Activated CD4-positive, alpha-beta T cell treated with anti-CD3 and anti-CD28 coated beads for 1 hour (primary cell): ENCODE measurements at places on chromosomes 6 and 20.

GRCh38 chr6:99187429-99187828, 162.0 kb downstream of the FAXC start:
- no peak for DNase-seq

DNA sequence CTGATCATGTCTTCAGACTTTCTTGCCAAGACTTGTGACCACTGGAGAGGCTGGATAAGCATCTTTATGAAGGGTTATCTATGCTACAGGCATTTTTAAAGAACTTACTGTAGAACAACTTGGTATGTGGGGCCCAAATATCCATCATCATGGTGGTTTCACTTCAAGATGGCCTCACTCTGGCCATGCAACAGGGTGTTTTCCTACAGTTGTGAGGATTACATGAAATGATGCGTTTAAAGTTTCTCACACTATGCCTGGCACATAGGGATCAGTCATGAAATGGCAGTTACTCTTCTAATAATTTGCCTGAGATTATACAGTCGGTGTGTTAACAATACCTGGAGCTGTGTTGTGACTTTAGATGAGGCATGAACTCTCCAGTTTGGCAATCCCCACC, 13.0 kb downstream of the SLC2A10 start:
- no peak for DNase-seq

GRCh38 chr6:19865178-19865577, 28.0 kb downstream of the ID4 start:
- DNase-seq: no peak

DNA sequence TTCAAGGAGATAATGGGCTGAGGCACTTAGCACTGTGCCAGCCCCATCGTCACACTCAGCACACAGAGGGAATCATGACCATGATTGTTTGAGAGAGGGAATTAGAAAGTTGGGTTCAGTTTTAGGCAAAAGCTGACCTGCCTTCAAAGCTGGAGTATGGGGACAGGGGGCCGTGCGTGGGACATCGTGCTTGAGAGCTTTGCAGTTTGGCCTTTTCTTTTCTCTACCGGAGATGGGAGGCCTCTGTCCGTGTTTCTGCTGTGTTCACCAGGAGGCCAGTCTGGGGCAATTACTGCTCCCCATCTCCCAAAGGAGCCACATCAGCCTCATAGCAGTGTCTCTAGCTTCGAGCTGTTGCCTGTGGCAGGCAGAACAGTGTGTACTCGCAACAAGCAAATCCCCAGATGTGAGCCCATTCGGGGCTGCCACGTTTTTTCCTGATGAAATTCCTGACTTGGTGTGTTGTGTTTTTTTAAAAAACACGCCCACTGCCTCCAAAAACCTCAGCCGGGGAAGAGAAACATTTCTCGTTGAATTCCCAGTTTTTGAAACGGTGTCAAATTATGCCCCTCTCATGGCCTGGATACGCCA, 20.2 kb downstream of the EYA2 start:
- DNase-seq: no peak

- DNase-seq: no peak
Measured at GRCh38 chr6:16635810-16636602, 125.3 kb downstream of the ATXN1 start.

GRCh38 chr6:26020329-26021000, 57.9 kb downstream of the TRIM38 start:
- DNase-seq: peak; percentile 70

- DNase-seq: peak; percentile 52
Measured at GRCh38 chr20:63969838-63970713, at the start of gene ZNF512B. Gene ZNF512B (minus strand): TSS chr20:63969930. CDS start chr20:63967950, 1,980 bp downstream.

- DNase-seq: no peak
Measured at GRCh38 chr6:22471132-22471690, 98.2 kb upstream of the HDGFL1 start.

GRCh38 chr6:16677458-16677857, 83.8 kb downstream of the ATXN1 start:
- no peak for DNase-seq

DNA sequence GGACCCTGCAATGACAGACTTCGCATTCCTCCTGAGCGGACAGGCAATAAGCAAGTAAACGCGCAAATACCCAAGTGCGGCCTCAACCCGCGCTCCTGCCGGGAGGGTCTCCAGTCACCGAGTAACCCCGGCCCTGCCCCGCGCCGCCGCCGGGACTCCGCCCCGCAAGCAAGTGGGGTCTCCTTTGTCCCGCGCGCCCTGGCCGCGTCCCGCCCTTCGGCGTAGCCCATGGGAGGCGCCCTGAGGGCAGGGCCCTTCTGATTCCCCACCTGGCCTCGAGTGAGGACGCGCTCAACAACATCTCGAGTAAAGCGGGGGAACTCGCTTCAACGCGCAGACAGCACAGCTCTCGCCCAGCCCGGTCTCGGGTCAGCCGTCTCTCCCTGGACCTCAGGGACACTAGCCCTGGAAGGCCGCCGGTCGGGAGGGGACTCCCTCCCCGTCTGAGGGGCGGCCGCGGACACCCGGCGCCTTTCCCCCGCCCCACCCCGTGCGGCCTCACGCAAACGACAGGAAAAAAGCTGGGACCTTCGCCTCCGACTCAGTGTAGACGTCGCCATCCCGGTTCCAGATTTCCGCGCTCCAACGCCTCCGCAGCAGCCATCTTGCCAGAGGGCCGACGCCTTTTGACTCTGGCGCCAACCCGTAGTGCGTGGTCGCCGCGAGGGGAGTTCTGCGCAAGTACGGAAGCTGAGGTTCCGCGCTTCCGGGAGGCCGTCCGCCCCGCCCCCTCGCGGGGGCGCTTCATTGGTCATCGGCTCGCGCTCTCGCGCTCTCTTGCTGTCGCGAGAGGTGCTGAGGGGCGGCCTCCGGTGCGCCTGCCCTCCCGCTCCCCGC, 461 bp upstream of the GID8 start:
- peak; percentile 96 for DNase-seq

DNA sequence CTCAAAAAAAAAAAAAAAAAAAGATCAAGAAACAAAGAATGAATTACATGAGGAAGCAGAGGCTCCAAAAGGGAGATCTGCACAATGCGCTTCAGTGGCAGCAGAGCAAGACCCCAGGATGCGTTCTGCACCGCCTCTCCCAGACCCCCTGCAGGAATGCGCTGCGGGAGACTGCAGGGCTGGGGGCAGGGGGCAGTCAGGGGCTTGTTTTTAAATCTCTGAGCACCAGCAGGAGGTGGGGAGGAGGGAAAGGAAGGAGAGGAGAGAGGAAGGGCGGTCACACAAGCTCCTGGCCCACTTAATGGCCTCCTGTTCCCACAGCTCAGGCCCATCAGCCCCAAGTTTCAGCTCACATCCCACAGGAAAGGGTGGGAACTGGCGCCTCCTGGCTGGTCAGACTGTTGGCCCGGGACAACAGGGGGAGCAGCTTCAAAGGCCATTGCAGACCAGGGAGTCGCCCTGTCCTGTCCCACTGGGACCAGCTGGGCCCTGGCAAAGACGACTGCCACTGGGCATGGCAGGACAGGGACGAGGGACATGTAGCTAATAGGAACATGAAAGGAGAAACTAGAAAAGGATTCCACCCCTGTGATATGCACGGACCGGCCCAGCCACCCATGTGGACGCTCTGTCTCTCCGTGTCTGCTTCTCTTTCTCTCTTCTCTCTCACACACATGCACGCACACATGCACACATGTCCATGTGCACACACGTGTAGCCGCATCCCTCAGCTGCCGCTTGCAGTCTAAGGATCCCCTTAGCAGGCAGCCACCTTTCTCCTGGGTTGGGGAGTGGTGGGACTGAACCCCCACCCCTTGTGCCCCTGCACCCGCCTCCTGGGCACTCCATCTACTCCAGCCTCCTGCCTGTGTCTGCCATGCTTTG, 34.7 kb downstream of the TFEB start:
- no peak for DNase-seq

GRCh38 chr6:150720774-150721233, 121.1 kb downstream of the PLEKHG1 start:
- DNase-seq: no peak

DNA sequence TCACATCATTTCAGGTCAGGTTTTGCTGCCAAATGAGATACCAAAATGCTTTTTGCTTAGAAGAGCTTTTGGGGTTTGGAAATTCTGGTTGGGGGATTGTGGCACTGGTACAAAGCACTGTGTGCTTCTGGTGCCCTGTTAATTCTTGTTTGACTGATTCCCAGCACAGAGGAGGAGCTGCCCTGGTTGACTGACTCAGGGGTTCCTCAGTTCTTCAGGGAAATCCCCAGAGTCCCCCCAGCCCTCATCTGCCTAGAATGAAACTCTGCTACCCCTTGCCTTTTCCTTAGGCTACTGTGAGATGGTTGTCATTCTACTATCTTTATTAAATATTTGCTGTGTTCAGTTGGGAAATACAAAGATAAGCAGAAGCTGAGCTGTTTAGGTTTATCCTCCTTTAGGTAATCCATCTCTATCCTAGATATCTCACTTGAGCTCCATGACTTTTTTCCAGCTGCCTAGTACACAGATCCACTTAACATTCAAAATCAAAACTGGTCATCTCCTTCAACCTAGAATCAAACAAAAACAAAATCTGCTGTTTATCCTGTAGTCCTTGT, 24.9 kb upstream of the TSPYL1 start:
- no peak for DNase-seq

DNA sequence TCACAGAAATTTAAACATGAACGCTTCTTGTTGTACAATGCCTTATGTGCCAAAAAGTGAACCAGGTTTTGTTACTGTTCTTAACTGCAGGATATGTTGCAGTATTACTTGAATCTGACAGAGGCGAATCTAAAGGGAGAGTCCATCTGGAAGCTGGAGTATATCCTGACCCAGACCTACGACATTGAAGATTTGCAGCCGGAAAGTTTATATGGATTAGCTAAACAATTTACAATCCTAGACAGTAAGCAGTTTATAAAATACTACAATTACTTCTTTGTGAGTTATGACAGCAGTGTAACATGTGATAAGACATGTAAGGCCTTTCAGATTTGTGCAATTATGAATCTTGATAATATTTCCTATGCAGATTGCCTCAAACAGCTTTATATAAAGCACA, 19.9 kb downstream of the SMPDL3A start:
- DNase-seq: no peak
